Activated CD4-positive, alpha-beta T cell treated with anti-CD3 and anti-CD28 coated beads, Interleukin-2, Interleukin-4, amounts not matched to agents 100 ng/mL and 50 ng/mL, durations not matched to agents 16 hours and 8 hours (primary cell): ENCODE measurements at places on chromosomes 6 and 20.

DNA sequence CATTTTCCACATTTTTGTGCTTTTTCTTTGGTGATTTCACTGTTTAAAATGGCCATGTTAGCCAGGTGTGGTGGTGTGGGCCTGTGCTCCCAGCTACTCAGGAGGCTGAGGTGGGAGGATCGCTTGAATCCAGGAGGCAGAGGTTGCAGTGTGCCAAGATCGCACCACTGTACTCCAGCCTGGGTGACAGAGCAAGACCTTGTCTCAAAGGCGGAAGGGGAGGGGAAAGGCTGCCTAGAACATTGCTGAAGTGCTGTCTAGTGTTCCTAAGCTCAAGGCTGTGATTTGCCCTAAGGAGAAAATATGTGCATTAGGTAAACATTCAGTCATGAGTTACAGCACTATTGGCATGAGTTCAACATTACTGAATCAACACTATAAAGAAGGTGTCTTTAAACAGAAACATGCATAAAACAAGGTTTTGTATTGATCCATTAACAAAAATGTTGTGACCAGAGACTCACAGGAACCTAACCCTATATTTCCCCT lies 14.0 kb downstream of the ZC2HC1B start:
- DNase-seq = no peak

DNA sequence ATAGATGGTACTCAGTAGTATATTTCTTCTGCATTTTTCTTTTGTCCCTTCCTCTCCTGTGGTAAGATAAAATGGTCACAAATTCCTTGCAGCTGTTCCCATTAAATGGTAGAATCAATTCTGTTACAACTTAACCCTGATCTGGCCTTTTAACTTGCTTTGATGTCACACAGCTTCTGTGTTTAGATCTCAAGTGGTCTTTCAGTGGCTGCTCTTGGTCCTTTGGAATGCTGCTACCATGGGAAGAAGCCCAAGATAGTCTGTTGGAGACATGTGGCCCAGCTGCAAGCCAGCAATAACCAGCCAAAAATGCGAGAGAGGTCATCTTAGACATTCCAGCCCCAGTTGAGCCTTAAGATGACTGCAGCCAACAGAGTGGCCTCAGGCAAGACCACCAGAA lies 429.7 kb downstream of the KIF16B start:
- no peak for DNase-seq

DNA sequence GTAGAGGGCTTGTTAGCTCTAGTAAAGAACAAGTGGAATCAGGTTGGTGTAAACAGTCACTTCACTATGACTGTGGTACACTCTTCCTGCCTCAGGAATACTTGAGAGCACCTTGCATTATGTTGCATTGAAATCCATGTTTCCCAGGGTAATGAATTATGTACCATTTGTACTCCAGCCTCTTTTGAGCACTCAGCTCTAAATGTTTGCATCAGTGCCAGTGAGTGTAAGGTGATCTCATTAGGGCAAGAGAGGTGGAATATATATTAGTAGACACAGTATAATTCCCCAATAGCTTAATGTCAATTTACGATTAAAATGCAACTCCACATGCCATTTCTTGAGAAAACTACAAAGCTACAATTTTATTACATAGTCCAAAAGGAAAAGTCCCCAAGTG lies 319.6 kb upstream of the POU3F2 start:
- DNase-seq = no peak

- no peak for DNase-seq
Observed at GRCh38 chr6:39339868-39340550, 17.5 kb upstream of the KCNK16 start.

DNA sequence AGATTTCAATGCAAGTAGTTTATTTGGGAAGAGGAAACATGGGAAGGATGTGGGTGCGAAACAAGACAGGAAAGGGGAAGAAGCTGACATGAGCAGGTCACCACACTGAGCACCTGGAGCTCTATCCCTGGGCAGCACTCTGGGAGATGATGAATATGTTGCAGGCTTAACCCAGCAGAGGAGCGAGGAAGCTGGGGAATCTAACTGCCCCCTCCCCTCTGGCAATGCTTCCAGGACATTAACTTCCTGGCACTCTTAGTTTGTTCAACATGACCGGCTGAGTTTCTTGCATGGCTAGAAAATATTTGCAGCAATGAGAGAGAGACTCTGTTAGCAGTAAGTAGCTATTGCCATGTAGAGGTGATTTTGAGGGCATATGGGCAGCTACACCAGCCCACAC lies 4.9 kb upstream of the ADA start:
- no peak for DNase-seq
